ENCODE measurements at places on chromosomes 3 and 15.

DNA sequence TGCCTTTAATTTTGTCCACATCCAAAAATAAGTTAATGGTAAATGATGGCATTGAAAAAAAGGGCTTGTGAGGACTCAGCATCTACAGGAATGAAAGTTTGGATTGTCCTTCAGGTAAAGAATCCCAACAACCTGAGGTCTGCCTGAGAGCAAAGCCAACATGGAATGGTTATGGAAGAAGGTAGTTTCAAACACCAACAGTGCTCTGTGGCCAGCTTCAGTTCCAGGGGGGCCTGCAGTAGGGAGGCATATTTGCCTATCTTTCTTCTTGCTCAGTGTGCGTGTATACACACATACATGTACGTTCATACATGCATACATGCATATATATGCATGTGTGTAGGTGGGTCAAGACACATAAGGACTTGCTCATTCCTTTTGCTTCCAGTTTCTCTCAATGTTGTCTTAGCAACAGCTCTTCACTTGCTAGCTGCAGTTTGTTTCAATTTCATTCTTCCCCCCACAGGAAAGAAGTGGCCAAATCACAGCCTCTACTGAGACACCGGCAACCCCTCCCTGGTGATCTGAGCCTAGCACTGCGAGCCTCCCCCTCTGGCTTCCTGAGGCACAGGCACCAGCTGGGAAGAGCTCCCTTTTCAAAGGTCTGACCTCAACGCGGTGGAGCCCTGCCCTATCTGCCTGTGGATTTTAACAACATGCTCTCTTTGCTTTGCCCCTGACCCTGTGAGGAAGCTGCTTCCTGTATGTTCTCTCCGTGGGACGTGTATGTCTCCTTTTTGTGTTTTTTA, 146.2 kb downstream of the KLF13 start:
- DNase-seq, result no peak

- DNase-seq, result no peak
These were observed 103.0 kb upstream of the HES1 start for GRCh38 chr3:194032828-194033435.

DNA sequence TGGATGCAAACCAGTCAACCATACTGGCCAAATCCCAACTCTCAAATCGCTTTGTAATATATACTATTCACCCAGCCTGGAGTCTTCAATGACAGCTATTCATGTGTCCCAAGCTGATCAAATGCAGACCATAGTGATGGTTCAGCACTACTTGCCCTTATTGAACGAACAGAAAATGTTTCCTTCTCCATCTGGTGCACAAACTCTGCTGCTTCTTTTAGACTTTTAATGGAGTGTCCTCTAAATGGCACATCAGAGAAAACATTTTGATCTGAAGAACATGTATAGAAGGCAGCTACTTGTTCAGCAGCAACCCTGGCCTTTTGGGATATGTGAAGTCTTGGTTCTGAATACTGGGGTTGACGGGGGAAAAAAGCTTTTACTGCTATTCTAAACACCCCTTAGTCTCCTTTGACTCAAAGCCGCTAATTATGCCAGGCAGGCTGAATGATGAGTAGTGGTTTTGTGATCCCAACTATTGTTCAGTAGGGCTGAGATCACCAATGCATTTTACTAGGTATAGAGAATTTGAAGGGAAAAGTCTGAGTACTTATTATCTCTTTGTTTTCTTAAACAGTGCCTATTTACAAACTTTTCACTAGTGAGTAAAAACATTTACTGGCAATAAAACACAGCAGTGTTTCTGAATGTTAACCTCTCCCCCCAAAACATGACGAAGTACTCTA, 781.2 kb downstream of the ROBO1 start:
- DNase-seq, result no peak

GRCh38 chr3:127406309-127407025, 118.6 kb upstream of the PRR20G start:
- DNase-seq, result no peak

DNA sequence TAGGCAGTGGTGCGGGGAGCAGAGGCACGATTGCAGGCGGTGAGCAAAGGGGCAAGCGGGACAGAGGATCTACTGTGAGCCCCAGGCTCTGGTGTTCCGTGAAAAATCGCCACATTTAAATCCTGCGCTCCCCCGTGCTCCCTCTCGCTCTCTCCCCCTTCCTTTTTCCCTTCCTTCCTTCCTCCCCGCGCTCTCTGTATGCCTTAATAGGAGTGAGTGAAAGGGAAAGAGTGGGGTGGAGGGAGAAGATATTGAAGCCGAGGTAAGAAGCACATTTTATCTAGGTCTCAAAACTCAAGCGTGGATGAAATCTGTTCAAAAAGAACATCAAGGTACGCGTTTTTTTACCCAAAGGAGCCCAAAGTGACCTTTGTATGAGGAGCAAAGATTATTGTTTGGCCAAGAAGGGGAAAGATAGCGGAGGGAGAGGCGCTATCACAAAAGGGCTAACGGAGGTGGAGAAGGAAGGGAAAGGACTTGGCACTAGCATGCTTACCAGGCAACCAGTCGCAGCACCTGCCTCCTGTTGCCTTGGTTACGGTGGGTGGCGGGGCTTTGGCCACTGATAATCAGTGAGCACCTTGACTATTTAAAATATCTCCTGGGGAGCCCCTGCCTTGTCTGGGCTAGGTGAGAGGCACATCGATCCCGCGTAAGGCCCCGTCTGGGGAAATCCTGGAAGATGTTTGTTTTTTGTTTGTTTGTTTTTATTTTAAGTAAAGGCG, 14.9 kb upstream of the AEN start:
- DNase-seq, result no peak

- DNase-seq, result no peak
These were observed 420.7 kb downstream of the SI start for GRCh38 chr3:164657631-164658030.

DNA sequence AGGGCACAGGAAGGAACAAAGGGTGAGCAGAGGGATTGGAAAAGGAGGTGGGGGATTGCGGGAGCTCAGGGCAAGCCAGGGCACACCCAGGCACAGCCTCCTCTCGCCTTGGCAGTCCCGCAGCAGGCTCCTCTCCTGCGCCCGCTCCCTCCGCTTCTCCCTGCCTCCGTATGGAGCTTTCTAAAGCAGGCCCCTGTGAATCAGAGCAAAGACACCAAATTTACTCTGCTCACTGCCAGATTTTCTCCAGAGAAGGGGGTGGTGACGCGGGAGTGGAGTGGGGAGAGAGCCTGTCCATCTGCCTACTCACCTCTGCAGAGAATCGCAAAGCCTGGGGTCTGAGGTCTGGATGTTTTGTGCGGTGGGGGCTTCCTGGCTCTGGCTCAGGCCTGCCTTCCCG, 20.0 kb downstream of the ATP2B2 start:
- DNase-seq, result no peak

DNA sequence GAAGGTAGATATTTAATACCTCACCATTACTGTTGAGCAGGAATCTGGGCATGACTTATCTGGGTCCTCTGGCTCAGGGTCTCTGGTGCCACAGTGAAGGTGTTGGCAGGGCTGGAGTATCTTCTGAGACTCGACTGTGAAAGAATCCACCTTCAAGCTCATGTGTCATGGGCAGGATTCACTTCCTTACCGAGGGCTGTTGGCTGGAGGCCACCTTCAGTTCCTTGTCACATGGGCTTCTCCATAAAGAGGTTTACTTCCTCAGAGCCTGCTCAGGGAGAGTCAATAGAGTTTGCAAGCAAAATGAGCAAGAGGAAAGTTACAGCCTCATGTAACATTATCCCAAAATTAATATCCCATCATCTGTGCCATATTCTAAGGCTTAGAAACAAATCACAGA, 459.5 kb downstream of the NR2F2 start:
- DNase-seq, result no peak

DNA sequence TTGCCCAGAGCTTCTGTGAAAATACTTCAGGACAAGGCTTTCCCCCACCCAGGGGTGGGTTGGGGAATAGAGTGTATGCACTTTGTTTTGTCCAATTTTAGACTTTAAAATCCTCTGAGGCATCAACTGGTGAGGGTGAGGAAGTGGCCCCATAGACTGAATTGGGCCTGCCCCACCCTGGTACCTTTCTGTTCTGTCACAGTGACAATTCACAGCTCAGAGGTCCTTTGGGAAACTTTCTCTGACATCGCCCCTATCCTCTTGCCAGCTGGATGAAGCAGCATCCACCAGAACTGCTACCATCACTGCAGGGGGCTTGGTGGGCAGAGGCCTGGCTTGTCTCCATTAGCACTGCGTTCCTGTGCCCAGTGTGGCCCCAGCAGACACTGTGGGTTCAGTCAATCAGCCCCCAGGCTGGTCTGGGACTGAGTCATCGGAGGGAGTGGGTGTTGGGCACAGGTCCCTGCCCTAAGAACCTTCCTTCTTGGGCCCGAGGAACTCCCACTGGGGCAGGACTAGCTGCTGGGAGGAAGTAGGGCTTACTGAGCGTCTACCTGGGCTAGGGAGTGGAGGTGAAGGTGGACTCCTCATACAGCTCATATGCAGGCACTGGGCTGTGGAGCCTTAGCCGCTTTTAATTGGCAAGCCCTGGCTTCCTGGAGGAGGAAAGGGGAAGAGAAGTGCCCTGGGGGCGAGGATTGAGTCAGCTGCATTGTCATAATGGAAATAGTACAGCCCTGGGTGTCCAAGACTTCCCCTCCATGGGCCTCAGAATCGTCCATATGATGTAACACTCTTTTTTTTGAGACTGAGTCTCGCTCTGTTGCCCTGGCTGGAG, 1.5 kb upstream of the PPM1M start:
- DNase-seq, result no peak

GRCh38 chr3:4241595-4242170, 61.5 kb upstream of the SETMAR start:
- DNase-seq, result no peak

- no peak for DNase-seq
These were observed 124.9 kb upstream of the RASGRP1 start for GRCh38 chr15:38689522-38689921.

DNA sequence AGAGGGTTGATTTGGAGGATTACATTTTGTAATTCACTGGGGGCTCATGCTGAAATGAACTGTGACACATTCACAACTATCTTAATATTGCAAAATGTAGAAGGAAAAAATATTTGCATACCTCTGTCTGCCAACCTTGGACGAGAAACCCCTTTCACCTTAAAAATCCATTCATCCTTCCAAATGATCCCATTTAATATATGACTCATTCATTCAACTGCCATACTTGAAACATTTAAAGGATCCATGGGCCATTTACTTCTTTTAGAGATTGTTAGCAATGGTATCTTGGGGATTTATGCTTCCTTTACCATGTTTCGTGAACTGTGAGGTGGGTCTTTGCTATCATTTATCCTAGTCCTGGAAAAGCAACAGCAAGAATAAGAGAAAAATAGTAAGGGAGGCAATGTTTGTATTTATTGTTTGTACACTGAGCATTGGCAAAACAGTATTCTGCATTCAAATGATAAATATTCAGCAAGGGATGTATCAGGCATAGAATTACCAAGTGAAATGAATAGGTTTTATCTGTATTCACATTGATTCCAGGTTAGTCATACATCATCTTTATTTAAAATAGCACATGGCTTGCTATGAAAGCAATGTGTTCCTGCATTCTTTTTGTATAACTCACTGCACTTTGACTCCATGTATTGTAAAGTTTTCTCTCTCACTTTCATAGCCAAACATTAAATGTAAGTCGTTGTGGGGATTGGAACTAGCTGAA, 378.1 kb downstream of the NSUN3 start:
- peak; percentile 32 for DNase-seq

- DNase-seq, result peak; percentile 69
These were observed 74.7 kb downstream of the RASA2 start for GRCh38 chr3:141561426-141562034.

DNA sequence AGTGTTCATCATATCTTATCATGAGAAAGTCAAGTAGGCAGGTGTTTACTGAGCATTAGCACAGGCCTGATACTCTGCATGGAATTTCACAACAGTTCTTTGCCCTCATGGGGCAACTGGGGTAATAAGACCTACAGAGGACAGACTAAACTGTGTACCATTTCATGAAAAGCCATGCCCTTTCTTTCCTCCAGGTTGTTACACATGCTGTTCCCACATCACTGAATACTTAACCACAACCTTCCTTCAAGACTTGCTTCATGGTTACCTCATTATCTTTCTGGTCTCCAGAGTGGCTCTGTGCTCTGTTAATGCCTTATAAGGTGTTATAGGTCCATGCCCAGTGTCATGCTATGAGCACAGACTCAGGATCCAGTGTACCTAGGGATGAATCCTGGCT, 28.2 kb upstream of the RSL24D1 start:
- DNase-seq, result no peak

DNA sequence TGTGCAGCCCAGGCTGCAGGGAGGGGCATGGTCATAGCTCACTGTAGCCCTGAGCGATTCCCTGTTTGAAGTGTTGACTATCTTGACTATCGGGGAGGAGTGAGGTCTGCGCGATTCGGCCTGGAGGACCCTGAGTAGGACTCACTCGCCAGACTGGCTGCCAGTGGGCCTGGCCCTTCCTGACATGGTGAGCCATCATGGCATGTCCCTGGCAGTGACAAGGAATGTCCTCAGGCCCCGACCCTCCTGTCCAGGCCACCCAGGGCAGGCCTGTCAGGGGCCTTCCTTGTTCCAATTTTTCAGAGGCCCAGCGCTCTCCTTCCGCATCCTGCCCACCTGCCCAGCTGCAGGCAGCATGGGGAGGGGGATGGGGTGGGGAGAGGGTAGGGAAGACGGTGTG, 5.2 kb upstream of the OCA2 start:
- no peak for DNase-seq

DNA sequence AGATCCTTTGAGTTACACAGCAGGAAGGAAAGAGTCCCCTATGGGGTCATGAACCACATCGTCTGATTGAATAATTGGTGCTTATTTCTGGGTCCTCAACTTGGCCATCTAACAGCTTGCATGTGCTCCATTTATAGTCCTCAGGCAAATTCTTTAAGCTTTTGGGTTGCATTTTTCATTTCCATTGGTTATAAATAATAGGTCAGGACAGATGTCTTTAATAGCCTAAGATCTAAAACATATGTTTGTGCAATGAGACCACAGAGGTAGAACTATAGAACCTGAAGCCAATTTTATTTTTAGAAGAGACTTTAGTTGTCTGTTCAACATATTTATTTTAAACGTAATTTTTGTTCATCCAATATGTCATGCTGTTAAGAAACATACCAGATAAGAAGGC, 43.2 kb downstream of the CD200R1L start:
- DNase-seq, result no peak

DNA sequence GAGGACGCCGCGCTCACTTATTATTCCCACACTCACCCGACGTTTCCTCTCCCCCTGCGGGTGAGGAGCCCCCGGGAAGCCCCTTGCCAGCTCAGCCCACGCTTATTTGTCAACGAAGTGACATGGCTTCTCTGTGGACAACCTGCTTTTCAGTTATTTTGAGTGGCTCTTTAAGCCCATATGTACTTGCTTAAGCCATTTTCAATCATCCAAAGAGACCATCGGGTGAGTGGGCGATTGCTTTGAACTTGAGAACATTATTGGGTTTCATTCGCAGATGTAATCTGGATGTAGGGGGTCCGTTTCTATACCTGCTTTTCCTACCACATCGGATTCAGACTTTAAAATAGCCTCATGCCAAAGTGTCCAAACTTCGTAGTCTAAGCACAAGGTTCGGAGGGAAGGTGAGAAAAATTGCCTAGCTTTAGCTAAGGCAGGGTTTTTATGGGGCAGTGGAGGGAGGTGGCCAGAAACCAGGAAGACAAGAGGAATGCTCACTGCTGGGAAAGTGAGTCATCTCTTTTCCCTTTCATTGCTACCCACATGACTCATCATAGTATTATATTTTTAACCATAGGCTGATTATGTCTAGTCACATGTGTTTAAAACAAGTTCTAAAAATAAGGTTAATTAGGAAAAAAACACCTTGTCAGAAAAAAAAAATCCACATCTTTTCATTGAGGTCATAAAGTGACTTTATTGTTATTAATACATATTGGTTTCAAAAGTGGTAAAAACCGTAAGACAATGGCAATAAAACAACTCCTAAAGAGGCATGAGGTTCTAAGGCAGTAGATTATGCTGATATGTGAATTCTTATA, 773.1 kb upstream of the NR2F2 start:
- peak; percentile 76 for DNase-seq
